ENCODE measurements at places on chromosomes 6 and 20. TPM values are rescaled to one million over a fixed set of nuclear protein-coding genes. Genes with fewer than 3 reads are reported as not detected.

RING1 gene
- 30.0 TPM for total RNA-seq

DNA sequence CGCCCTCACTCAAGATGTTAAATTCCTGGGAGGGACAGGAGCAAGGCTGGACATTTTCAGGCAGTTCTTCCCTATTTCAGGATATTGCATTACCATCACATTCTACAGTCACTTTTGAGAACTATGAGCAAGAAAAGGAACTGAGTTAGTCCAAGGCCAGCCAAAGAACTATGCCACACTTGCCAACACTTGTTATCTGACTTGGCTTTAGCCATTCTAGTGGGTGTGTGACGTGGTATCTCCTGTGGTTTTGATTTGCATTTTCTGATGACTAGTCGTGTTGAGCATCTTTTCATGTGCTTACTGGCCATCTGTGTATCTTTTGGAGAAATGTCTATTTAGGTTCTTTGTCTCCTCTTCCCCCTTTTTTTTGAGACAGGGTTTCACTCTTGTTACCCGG is 12.0 kb downstream of the XRN2 start:
- DNase-seq, result no peak

DNA sequence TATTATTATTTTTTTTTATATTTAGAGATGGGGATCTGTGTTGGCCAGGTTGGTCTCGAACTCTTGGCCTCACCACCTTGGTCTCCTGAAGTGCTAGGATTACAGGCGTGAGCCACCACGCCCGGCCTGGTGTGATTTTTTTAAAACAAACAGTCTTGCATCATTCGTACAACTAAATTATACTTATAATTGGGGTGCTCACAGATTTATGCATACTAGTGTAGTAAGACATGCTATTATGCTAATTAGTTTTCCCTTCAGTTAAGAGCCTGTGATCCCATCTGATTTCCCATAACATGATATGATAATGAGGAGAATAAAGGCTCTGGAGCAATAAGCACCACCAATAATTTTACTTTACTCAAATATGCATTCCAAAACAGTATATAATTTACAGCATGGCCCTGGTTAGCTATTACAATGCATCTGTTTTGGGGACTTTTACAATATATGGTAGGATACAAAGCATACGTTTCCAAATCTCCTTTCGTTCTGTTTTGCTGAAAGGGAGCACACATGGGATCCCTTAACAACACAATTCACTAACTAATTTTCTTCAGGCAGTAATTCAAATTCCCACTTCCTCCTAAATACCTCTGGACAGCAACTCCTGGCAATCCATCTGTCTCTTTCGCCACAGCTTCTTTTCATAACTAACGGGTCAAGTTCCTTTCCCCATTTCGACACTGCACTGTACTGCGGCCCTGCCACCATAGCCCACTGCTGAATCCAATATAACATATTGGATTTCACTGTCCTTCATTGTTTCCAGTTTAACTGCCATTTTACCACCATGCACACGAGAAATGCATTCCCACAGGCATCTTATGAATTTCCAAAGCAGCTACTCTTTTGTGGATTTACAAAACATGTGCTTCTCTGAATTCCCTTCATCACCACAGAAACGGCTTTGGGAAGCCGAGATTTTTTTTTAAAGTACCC is 1.7 kb downstream of the NUDT3 start:
- DNase-seq, result peak; percentile 37

MTG2 gene
- 28.9 TPM for total RNA-seq

GABRR1 gene
- total RNA-seq, result not detected

GRCh38 chr6:15427331-15428070 is 181.6 kb downstream of the JARID2 start:
- no peak for DNase-seq

TMEM151B gene
- total RNA-seq, result 0.05 TPM

DNA sequence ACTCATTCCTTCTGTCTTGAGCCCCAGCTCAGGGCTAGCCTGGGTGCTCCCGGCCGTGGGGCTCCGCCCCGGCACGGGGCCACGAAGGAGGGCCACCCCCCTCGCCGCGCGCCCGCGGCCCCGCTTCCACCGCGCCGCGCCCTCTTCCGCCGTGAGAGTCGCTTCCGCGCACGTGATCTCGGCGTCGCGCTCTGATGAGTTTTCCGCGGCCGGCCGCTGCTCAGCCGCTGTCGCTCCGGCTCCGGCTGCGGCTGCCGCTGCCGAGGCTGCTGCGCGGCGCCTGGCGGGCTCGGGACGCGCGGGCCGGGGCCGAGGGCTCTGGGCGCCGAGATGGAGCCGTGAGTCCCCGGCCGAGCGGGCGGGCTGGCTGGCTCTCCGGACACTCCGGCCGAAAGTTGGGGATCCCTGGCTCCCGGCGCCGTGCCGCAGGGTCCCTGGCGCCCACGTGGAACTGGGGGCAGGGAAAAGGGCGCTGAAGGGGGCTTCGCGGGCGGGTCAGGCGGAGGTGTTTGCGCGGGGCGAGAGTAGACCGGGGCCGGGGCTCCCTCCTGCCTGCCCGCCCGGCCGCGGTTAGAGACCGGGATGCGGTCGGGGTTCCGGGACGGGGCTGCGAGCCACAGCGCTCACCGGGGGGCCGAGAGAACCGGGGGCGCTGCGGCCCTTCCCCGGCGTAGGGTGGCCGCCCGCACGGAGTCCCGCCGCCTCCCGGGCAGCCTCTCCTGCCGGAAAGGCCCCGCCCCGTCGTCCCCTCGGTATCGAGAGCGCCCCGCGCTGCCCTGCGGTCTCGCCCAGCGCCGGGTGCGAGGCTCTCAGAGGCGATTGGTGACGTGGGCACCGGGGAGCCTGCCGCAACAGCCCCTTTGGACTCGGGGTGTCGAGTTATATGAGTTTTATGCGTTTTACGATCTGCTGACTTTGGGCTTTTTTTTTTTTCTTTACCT is at the start of gene TMEM181:
Gene TMEM181 (plus strand): TSS at position 197 of the 941 bp plus-strand sequence. CDS start 134 bp downstream, at position 331.
- DNase-seq, result peak; percentile 88

GRCh38 chr6:151313066-151313491 is 73.3 kb downstream of the AKAP12 start:
- DNase-seq, result no peak

- DNase-seq, result no peak
These were observed 9.1 kb upstream of the BPIFB4 start for GRCh38 chr20:33070111-33071053.

- peak; percentile 81 for DNase-seq
These were observed 55.0 kb downstream of the TRIM38 start for GRCh38 chr6:26017632-26017966.

GHRH gene
- total RNA-seq, result 4.2 TPM

GRCh38 chr6:53604623-53605190 is 59.8 kb upstream of the GCLC start:
- no peak for DNase-seq

GRCh38 chr6:16337295-16337975 is 99.0 kb downstream of the GMPR start:
- DNase-seq, result peak; percentile 96

ZKSCAN8 gene
- 10.8 TPM for total RNA-seq

DNA sequence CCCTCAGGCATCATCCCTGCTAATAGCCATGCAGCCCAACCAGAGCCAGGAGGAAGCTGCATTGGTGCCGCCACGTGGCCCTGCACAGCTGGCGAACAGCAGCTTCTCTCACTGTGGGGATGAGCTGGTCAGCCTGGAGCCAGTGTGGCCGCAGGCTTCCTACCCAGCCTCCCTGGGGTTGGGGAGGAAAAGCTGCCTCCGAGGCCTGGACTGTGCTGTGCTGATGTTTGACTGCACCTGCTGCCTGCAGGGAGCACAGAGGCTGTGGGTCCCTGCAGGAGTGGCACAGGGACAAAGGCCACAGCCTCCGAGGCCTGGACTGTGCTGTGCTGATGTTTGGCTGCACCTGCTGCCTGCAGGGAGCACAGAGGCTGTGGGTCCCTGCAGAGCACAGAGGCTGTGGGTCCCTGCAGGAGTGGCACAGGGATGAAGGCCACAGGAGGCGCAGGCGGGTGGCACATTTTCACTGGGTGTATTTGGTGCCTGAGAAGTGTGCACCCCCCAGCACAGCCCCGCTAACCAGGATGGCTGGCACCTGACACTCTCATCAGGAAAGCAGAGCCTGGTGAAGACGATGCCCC is 83.9 kb downstream of the DLL1 start:
- no peak for DNase-seq

- no peak for DNase-seq
These were observed 500.3 kb upstream of the ADGRB3 start for GRCh38 chr6:68134796-68135195.

DNA sequence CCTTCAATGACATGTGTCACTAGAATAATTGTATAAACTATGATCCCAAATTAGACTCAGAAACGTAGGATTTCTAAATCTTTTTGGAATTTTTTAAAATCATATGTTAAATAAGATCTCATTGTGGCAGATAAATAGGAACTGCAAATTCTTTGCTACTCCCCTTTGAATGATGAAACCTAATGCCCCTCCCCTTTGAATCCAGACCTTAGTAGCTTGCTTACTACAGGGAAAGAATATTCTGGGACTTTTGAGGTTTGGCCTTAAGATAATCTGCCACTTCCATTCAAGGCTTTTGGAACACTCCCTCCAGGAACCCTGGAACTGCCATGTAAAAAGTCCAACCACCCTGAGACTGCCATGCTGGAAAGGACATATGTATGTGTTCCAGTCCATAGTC is 7.1 kb downstream of the TDP2 start:
- no peak for DNase-seq

GJA10 gene
- not detected for total RNA-seq

SLC25A27 gene
- 7.8 TPM for total RNA-seq

DNA sequence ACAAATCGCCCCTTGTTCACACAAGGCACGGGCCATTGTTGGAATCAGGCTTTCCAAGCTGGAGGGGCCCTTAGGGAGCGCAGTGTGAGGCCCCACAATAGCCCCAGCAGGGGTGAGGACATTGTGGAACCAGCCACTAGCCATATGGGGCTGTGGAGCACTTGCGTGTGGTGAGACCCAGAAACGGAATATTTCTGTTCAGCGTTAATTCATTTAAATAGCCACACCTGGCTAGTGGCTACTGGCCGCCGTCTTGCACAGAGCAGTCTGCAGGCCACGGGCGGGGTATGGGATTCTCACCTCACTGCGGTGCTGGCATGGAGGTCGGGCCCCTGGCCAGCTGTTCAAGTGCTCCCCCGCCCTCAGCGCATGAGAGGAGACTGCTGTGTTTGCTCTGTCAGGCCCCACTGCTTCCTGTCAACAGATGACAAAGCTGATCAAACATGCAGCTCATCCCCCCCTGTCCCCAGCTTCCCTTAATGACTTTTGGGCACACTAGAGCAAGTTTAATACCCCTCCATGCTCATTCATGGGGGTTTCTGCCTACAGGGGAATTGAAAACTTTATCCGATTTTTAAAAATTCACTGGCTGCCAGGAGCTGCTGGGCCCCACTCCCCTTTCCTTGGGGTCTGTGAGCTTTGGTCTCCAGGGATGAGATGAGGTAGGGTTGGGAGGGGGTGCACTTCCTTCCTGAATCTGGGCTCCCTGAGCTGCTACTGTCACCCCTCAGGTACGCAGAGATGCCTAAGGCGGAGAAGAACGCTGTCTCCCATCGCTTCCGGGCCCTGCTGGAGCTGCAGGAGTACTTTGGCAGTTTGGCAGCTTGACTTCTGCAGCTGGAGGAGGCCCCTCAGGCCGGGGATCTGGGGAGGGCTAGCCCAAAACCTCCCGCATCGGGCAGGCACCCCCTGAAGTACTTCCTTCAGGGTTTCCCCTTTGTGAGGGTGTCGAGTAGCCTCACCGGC is 13.6 kb downstream of the ITPA start:
- DNase-seq, result no peak

SOX18 gene
- total RNA-seq, result 39.4 TPM

DNA sequence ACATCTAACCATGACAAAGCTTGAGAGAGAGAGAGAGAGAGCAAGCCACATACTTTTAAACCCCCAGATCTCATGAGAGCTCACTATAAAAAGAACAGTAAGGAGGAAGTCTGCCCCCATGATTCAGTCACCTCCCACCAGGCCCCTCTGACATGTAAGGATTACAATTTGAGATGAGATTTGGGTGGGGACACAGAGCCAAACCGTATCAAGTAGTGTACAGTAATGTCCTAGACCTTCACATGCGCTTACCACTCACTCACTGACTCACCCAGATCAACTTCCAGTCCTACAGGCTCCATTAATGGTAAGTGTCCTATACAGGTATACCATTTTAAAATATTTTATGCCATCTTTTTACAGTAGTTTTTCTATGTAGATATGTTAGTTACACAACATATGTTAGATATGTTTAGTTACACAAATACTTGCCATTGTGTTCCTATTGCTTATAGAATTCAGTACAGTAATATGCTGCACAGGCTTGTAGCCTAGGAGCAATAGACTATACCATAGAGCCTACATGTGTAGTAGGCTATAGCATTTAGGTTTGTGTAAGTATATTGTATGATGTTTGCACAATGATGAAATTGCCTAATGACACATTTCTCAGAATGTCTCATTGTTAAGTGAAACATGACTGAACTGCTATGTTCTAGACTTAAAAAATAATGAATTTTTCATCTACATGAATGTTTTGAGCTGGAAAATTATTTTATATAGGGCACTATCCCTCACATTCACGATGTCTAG is 11.7 kb downstream of the TSPYL1 start:
- DNase-seq, result no peak

DNA sequence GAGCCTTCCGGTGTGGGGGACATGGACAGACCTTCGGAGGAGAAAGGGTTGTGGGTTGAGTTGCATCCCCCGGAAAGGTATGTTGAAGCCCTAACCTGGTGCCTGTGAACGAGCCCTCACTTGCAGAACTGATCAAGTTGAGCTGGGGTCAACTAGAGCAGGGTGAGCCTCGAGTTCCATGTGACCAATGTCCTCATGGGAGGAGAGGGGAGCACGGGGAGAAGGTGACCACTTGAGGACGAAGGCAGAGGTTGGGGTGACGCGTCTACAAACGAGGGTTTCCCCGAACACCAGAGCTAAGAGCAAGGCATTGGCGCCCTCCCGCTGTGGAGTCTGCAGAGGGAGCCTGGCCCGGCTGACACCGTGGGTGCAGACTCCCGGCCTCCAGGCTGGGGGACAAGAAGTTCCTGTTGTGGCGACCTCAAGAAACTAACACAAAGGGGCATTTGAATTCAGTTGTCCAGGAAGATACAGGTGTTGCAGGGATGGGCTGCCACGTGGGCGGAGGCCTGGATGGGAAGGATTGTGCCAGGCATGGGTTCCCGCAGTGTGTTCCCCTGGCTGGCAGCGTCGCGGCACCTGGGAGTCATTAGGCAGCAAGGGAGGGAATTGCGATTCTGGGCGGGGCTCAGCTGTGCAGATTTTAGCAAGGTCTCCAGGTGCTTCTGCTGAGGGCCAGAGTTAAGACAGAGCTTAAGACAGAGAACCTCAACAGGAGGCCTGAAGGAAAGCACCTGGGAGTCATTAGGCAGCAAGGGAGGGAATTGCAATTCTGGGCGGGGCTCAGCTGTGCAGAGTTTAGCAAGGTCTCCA is 20.4 kb upstream of the UNC93A start:
- DNase-seq, result no peak

TUBB1 gene
- total RNA-seq, result 0.15 TPM

GRCh38 chr6:54578261-54578660 is 268.3 kb upstream of the FAM83B start:
- no peak for DNase-seq

DNA sequence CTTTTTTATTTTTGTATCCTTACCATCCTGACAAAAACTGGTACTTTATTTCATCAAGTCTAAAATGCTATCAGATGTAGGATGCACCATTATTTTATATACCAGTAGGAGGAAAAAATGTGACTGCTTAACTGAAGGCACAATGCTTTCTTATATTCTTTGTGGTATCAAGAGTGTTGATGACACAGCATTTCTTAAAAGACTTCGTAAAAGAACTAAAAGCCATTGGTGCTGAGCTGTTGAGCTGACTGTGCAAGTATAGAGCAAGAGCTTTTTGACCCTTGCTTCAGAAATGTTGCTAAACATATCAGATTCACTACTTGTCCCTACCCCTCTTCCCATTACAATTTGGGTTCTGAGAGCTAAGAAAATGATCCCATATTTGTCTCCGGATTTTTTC is 17.5 kb downstream of the SF3B5 start:
- no peak for DNase-seq

GRCh38 chr20:23727016-23727415 is 23.7 kb downstream of the CST1 start:
- DNase-seq, result no peak
